Fibroblast of skin of left quadriceps (primary cell): ENCODE measurements at places on chromosomes 16 and 17.
A peak's percentile ranks its signal among the peaks of the same experiment; 100 is the strongest.

- DNase-seq = no peak
These were observed 297.4 kb downstream of the CNTNAP4 start for GRCh38 chr16:76574651-76575050.

- peak; percentile 47 for DNase-seq
These were observed 22.2 kb downstream of the TRPV3 start for GRCh38 chr17:3535253-3535995.

DNA sequence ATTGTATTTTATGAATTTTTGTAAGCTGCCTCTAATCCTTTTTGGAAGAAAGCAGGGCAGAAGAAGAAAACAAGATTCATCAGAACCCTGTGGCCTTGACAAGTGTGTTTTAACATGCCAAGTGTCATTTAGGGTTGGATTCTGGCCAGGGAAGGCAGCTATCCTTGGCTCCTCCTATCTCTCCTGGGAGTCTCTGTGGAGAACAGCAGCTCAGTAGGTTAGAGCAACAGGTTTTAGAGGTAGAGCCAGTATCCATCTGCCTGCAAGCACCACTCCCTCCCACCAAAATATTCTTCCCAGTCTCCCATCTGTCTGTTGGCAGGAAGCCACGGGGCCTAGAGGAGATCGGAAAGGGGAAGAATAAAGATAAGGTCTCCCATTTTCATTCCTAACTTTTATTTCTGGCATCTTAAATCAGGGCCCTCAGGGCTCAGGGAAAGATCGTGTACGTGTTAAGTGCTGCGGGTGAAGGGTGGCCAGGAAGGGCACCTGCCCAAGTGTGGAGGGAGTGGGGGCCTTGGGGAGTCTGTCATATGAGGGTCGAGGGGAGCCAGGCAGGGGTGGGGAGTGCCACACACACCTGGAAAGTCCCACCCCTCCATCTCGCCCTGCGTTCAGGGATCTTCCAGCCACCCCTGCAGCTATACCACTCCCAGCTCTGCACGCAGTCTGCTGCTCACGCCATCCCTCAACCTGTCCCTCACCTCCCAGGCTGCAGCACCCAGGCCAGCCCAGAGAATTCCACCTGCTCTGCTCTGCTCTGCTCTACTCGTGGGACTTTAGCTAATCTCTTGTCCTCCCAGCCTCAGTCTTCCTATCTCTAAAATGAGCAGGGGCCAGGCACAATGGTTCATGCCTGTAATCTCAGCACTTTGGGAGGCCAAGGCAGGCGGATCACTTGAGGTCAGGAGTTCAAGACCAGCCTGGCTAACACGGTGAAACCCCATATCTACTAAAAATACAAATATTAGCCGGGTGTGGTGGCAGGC, 17.1 kb upstream of the CPSF4L start:
- peak; percentile 18 for DNase-seq

GRCh38 chr16:4385789-4386450, 14.3 kb downstream of the VASN start:
- DNase-seq = no peak

GRCh38 chr17:66445229-66445628, 142.8 kb downstream of the PRKCA start:
- no peak for DNase-seq

- no peak for DNase-seq
These were observed 44.4 kb downstream of the PIK3R5 start for GRCh38 chr17:8921147-8921546.

DNA sequence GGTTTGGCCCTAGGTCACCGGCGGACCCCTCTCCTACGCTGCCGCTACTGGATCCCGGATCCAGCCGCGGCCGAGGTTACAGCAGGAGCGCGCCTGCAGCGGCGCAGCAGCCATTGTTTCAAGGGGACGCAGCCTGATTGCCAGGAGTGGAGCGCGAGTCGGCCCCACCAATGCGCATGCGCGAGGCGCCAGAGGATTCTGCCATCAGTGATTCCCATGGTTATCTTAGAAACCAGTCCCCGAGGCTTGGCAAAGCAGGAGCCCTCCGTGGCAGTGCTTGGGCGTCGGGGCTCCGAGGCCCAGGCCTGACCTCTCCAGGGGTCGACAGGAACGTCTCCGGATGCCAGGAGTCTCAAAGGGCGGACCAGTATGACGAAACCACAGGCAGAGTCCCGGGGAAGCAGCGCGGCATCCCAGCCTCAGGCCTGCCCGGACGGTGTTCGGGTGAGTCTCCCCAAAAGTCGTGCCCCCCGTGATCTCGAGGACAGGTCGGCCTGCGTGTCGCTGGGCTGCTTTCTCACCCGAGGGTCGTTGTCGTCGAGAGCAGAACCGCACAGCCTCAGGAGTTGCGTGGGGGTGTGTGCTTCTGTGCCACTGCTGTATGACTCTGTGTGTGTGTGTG, 608.5 kb downstream of the KCNJ18 start:
- no peak for DNase-seq

DNA sequence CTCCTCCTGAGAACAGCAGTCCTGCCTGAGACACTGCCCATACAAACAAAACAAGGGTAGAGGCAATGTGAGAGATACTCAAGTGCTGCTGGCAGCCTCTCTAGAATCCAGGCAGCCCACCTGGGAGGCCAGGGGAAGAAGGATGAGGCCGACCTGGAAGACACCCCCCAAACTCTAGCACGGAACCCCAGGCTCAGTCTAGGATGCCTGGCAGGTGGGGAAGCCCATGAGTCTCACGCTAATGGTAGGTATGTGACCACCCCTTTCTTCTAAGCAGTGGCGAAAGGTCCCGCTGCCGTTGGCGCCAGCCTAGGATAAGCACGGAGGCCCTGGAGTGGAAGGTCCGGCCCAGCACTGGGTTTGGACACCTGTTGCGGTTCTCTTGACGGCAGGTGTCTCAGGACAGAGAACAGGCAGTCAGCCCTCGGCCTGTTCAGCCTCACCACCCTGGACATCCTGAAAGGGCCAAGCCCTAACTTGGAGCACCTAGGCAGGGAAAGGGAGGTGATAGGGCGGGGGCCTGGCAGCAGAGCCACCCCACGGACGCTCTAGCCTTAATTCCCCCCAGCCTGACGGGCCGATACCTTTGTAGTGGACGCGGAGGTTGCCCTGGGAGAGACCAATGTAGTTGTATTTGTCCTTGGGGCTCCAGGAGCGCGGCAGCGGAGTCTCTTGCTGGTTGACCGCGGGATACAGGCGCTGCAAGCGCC, 487 bp downstream of the RANBP10 start:
- no peak for DNase-seq

DNA sequence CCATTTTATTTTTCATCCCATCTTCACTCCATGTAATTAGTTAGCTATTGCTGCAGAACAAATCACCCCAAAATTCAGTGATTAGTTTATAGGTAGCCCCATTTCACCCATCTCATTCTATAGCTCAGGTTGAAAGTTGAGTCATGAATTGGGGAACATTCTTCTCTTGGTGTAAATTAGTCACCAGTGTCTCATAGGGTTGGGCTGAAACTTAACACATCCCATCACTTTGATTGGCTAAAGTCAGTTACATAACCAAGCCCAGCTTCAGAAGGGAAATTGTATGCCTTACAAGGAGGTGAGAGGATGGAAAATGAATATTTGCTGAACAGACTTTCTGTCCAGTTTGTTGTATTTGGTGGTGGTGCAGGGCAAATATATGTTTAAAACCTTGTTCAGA, 477.5 kb downstream of the WWOX start:
- DNase-seq = no peak

DNA sequence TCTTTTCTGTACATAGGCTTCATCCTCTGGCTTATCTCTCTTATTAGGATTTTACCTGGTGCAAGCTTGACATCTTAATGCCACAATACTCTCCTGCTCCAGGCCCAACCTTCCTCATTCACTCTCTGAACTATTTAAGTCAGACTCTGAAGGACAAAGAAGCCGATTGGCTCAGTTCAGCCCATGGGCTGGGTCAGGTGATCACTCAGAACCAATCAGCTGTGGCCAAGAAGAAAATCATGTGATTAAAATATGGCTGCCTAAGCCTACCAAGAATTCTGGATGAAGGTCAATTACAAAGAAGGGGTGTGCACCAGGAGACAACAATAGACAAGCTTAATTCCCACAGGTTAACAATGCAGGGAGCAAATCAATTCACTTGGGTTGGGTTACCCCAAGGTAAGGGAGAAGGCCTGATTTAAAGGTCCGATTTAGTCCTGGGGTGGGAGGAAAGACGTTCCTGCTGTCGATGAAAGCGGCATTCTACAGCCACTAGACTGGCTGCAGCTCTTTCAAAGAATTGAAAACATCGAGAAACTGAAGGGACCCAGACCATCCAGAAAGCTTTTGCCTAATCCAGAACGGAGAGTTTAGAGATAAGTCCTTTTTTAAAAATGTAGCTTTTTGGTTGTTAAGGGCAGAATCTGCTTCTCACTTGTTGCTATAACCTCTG, 42.9 kb upstream of the NFAT5 start:
- no peak for DNase-seq
